Right kidney (tissue), 9 donors: ENCODE measurements at places on chromosomes 7 and 10.
A peak's percentile ranks its signal among the peaks of the same experiment; 100 is the strongest.

GRCh38 chr7:26460351-26461085 lies 168.9 kb downstream of the SNX10 start:
- no peak for DNase-seq

- no peak for DNase-seq
Observed at GRCh38 chr7:143012001-143012400, 14.9 kb downstream of the OR9A2 start.

DNA sequence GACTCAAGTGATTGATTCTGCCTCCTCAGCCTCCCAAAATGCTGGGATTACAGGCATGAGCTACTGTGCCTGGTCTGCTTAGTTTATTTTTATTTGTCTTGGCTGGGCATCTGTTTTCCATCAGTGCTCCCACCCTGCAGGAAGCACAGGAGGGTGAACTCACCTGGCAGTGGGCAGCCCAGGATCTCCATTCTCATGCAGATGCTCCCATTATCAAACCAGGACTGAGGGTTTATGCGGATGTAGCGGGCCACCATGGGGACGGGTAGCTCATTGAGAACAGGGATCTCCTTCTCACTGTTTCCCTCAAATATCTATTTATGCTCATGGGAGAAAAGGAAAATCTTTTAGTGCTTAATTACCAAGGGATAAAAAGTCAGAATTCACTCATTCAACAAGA lies 93.8 kb downstream of the CPXM2 start:
- DNase-seq: no peak

DNA sequence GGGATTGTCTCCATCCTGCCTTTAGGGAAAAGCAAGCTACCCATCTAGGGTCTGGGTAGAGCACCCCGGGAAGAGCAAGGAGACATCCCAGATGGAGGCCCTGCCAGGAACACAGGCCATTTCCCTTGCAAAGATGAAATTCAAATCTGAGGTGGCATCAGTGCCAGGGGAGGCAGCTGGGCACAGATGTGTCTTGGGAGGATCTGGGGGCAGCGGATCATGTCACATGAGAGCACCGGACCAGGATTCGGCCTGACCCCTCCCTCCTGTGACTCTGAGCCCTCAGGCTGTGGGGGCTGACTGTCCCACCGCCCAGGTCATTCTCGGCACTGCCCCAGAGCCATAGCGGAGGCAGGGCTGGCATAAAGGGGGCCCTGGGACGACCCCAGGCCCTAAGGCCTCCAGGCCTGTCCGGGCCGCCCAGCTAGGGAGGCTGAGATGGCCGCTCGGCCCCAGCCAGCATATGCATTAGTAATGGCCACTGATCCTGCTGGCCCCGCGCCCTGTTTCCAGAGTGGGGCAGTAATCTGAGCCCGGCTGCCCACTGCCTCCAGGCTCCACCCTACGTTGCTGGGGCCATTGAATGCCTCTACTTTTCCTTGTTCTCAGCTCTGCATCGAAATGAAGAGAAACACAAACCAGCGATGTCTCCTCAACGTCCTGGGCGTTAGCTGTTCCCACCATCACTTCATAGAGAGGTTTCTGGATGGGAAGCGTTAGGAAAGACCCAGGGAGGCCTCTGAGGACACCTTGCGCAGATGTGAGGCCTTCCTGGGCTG lies 148.5 kb downstream of the UBE2H start:
- DNase-seq: no peak

DNA sequence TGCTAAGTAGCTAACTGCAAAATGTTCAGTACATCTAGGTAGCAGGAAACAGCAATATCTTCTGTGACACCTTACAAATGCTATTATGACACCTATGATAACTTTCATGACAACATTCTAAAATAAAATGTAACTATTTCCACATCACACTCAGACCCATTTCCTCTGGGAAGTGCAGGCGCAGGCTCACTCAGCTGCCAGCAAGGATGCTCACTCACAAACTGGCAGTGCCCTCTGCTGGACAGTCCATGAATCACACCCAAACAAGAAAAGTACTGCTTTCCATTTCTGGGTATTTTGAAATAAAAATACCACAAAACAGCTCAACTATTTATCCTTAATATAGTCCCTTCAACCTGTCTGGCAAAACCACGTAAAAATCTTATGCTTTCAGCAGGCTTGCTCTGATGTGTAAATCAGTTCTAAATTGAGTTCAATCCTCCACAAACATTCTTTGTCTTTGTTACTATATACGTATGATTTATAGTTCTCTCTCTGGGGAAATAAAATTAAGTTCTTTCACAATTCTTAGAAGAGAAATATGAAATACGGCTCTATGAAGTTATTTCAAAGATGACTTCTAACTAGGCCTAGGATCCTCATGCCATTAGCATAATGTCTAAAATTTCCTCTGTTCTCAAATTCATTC lies 176.6 kb downstream of the PARD3 start:
- DNase-seq: peak; percentile 71
